ENCODE measurements at places on chromosomes 6 and 20. TPM values are rescaled to one million over a fixed set of nuclear protein-coding genes. Genes with fewer than 3 reads are reported as not detected.

The RIPOR3 gene
- total RNA-seq = not detected

GRCh38 chr6:135334169-135334568, 153.1 kb downstream of the MYB start:
- DNase-seq = no peak

The DTNBP1 gene
- total RNA-seq = 2.0 TPM

- DNase-seq = no peak
Measured at GRCh38 chr6:5302995-5303622, 41.8 kb downstream of the FARS2 start.

The FAM50B gene
- total RNA-seq = not detected

All from MG63 (cell line).